ENCODE measurements at places on chromosomes 1 and 21. TPM values are rescaled to one million over a fixed set of nuclear protein-coding genes. Genes with fewer than 3 reads are reported as not detected.

- no peaks in the 10 kb centered on the region for H3K36me3 ChIP-seq
- H3K4me3 ChIP-seq, result no peak overlapping the region
- DNase-seq, result no peak
- H3K27me3 ChIP-seq, result peaks cover 15% of the 10 kb centered on the region
Measured at GRCh38 chr1:225677350-225678124, 24.6 kb upstream of the ENAH start.

DNA sequence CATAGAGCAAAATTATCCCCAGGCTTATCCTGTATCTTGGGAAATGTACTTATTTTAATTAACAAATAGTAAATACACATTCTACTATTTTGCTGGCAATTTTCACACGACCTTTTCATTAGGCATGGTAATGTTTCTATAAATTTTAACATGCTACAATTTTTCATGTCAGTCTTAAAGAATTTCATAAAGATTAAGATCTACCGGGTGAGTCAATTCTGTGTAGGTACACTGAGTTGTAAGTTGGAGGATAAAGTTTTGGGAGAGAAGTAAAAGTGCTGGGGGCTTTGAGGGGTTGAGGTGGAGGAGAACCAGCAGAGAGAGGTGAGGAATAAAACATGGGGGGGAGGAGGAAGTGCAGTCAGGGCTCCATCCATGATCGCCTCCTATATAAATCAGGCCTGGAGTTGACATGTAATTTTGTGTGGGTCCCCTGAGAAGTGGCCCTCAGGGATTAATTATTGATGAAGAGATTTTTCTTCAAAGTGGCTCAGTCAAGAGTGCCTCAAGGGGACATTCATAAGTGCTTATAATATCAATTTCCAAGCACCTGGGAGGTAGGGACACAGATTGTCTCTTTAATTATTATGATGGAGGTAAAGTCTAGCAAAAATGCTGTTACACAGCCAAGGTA is 7.2 kb downstream of the DPYD start:
- H3K27me3 ChIP-seq, result peaks cover 4% of the 10 kb centered on the region
- no peaks in the 10 kb centered on the region for H3K36me3 ChIP-seq

DNA sequence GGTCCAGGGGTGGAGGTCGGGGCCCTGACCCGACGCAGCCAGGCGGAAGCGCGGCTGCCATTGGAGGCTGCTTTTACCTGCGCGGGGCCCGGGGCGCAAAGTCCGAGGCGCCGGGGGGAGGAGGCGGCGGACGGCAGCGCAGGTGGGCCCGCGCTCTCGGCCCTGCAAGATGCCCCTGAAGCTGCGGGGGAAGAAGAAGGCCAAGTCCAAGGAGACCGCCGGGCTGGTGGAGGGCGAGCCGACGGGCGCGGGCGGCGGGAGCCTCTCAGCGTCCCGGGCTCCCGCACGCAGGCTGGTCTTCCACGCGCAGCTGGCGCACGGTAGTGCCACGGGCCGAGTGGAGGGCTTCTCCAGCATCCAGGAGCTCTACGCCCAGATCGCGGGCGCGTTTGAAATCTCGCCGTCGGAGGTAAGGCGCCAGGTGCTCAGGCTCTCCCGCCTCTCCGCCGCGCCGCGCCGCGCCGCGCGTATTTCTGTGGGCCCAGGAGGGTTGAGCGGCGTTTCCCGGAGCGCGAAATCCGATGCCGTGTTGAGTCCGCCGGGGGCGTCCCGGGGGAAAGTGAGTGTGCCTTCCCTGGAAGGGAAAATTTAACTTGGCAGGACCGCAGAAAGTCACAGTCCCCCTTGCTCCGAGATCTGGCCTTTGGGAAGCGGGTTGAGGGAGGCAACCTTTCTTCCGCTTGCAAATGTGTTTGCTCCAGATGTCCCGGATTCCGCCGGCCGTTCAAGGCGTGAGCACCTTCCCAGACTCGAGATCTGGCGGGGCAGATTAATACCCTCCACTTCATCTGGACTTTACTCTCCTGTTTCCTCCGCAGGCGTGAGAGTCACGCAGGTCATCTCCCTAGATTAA is at the start of gene GIPC2:
GIPC2 (plus strand) TSS at position 41 of the 853 bp plus-strand sequence; CDS start at position 170, 129 bp downstream.
- peaks cover 13% of the 10 kb centered on the region for H3K4me1 ChIP-seq
- no peak within 1 kb of the TSS for H3K27ac ChIP-seq
- H3K27me3 ChIP-seq, result peaks cover 70% of the 10 kb centered on the region
- peak within 1 kb of the TSS; percentile 78 for H3K4me3 ChIP-seq
- H3K36me3 ChIP-seq, result no peaks in the 10 kb centered on the region

DNA sequence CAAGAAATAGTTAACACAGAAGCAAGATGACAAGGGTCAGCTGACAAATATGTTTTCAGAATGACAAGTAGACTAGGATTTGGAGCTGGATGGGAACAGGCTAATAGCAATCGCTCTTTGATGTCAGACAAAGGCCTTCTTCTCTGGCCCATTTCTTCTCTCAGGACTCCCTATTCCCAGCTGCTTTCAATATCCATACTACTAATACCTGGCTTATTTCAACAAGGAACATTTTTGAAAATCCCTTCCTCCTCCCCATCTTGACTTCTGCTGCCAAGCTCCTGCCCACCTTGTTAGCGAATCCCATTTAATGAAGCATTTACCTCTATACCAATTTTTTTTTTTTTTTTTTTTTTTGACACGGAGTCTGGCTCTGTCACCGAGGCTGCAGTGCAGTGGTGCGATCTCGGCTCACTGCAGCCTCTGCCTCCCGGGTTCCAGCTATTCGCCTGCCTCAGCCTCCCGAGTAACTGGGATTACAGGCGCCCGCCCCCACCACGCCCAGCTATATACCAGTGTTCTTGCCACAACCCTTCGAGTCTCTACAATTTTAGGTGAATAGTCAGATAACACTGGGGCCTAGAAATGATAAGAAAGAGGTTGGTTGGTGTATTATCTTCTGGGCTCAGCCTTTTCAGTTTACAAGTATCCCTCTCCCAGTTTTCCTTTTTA is 68.4 kb downstream of the MACF1 start:
- no peak for DNase-seq
- H3K36me3 ChIP-seq, result no peaks in the 10 kb centered on the region
- no peak overlapping the region for H3K27ac ChIP-seq

PLA2G2F gene
- total RNA-seq, result not detected

DNA sequence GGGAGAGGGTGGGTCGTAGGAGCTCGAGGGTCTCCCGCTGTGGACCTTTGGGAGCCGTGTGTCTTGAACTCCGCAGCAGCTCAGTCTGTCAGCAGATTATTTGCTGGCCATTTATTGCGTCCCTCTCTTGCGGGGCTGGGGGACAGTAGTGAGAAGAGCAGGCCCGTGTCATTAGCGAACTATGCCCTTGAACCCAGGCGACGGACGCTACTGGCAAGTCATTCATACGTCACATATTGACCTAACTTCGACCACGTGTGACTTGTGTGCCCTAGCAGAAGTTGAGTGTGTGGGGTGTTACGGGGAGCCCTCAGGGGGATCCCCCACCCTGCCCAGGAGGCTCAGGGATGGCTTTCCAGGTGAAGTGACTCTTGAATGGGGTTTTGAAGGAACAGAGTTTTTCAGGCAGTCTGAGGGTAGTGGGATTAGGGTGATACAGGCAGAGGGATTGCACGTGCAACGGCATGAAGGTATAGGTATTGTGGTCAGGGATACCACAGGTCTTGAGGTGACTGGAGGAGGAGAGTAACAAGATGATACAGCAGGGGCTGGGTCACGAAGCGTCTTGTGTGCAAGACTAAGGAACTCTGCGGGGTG is 13.0 kb downstream of the RCC1 start:
- peaks cover 21% of the 10 kb centered on the region for H3K36me3 ChIP-seq
- peaks cover 45% of the 10 kb centered on the region for H3K4me1 ChIP-seq
- H3K27ac ChIP-seq, result peak overlapping the region; percentile 96

CFHR2 gene
- total RNA-seq, result not detected

DNA sequence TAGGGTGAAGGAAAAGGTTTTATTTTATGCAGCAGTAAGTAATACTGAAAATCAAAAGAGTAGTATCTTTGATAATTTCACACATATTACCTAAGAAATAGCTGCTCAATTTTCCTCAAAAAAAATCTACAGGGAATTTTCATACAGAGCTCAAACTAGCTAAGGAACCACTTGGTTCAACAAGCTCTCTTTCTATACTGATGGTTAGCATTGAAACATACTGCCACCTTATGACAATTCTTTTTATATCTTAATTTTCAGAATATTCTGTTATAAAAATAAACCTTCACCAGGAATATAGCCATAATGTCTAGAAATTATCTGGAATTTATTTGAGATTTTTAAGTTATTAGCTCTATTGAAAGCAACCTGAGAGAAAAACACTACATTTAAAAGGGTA is 142.1 kb downstream of the DPYD start:
- no peaks in the 10 kb centered on the region for H3K36me3 ChIP-seq
- H3K4me3 ChIP-seq, result no peak overlapping the region
- no peak for DNase-seq
- no peaks in the 10 kb centered on the region for H3K27me3 ChIP-seq

DNA sequence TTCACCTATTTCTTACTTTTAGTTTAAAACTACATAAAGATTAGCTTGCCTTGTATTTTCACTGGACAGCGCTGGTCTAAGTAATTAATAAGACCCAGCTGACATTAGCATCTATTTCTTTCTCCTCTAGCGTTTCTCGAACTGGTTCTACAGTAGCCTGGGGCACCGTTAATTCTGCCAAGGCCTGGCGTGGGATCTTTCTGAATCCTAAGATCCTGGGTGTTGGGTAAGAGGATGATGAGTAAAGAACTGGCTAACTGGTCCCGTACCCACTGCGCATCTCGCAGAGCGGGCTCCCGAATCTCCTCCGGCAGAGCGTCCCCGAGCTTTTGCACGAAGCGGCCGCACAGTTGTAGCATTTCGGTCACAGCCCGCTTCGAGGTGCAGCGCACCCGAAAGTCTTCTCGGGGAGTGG is 309 bp downstream of the NSL1 start:
- peak overlapping the region; percentile 99 for H3K27ac ChIP-seq
- H3K27me3 ChIP-seq, result peaks cover 4% of the 10 kb centered on the region
- peak overlapping the region; percentile 99 for H3K4me3 ChIP-seq
- H3K36me3 ChIP-seq, result no peaks in the 10 kb centered on the region
- no peak for DNase-seq
- peaks cover 38% of the 10 kb centered on the region for H3K4me1 ChIP-seq

SLC19A1 gene
- total RNA-seq, result 31.6 TPM

DNA sequence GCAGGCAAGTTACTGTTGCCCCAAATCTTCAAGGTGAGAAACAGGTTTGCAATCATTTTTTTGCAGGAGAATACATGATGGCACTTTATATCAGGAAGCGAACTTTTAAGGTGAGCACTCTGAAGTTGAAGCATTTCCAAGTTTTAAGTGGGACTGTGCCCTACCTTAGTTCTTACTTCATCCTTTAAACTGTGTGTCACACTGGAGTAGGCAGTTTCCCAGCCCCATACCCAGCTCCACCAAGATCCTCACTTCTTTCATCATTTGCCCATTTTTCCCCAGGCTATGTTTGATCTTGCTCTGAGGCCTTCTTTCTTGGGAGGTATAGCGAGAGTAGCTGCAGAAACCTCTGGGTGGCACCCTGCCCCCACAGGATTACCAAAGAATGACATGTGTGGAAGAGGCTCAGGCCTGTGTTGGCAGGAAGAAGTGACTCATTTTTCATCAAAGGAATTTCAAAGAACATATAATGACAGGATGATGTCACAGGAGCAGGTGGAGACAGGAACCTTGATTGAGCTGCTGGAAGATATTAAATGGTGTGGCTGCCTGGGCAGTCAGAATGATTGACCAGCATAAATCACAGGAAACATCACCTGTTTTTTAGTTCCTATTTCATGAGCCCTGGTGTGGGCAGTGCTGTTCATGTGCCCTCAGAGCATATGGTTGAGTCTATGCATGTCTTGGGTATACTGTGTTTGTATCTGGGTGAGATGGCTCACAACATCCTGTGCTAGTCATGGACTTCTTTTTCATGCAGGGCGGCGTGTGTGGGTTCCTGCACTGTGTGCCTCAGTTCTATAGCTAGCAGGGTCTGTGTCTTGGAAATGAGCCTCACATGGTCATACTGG is 20.8 kb upstream of the MACF1 start:
- H3K27ac ChIP-seq, result no peak overlapping the region
- no peak overlapping the region for H3K4me3 ChIP-seq
- peaks cover 9% of the 10 kb centered on the region for H3K27me3 ChIP-seq
- H3K4me1 ChIP-seq, result peaks cover 8% of the 10 kb centered on the region

LGALS8 gene
- total RNA-seq, result 29.9 TPM

SLC35A3 gene
- total RNA-seq, result 12.6 TPM

DNA sequence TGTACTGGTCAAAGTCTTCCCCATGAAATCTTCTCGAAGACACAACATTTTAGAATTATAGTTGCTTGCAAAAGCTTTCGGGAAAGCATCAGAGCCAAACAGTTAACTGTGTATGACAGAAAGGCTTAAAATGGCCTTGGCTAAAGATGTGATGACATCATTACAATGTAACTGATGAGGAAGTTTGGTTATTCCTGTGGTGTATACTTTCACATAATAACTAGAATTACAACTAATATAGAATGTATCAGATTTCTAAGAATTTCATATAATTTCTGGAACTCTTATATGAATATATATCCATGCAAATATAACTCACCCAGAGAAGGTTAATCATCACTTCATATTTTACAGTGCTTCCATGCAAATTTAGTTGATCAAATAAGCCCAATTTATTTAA is 8.4 kb downstream of the TP73 start:
- no peak for DNase-seq
- H3K4me3 ChIP-seq, result no peak overlapping the region
- peaks cover 11% of the 10 kb centered on the region for H3K4me1 ChIP-seq
- H3K36me3 ChIP-seq, result no peaks in the 10 kb centered on the region
- H3K27me3 ChIP-seq, result peaks cover 45% of the 10 kb centered on the region

Measured in neural crest cell (in vitro differentiated cells).